ENCODE measurements at places on chromosomes 1 and 21.

- DNase-seq: no peak
These were observed 180.3 kb upstream of the RGS18 start for GRCh38 chr1:191977874-191978506.

GRCh38 chr1:87812871-87813577 is 484.3 kb downstream of the LMO4 start:
- DNase-seq: no peak

DNA sequence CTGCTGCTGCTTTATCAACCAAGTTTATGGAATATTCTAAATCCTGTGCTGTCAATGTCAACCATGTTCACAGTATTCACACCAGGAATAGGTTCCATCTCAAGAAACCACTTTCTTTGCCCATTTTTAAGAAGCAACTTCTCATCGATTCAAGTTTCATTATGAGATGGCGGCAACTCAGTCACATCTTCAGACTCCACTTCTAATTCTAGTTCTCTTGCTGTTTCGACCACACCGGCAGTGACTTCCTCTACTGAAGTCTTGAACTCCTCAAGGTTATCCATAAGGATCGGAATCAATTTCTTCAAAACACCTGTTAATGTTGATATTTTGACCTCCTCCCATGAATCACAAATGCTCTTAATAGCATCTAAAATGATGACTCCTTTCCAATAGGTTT is 39.7 kb upstream of the IFNLR1 start:
- DNase-seq: no peak

DNA sequence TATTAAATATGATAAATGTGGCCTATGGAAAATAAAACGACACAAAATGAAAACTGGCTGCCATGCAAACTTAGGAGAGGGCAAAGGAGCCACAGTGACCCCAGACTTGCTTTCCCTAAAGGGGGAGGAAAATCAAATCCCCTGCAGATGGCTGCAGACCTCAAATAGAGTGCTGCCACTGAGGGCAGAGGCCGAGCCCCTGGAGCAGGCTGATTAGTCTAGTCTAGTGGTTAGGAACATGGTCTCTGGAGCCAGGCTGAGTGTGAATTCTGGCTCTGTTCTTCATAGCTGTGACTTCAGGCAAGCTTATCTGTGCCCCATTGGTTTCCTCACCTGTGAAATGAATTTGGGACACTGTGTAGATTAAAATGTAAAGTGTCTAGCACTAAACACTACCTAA is 60.8 kb downstream of the ITPKB start:
- DNase-seq: no peak

- DNase-seq: peak; percentile 19
These were observed at the start of gene S100A1 for GRCh38 chr1:153627715-153628626. Gene S100A1 (plus strand): TSS chr1:153628434. CDS start chr1:153630522, 2,088 bp downstream.

GRCh38 chr21:23308741-23309140 is 2298.5 kb downstream of the MRPL39 start:
- no peak for DNase-seq

DNA sequence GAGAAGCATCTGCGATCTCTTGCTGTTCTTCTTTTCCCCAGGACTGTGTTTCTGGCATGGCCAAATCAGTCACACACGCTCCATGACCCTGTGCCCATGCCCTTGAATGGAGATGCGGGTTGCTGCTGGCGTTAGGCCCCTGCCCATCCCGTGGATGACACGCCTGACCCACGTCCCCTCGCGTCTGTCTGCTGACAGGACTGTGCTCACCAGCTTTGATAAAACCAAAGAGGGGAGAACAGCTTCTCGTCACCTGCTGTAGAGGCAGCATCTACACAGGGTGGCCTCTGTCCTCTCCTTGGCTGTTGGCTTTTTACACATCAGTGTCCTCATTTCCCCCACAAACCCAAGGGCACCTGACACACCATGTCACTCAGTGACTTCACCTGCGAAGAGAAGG is 6.9 kb downstream of the MT1HL1 start:
- no peak for DNase-seq

- peak; percentile 13 for DNase-seq
These were observed 33.3 kb upstream of the CFAP298 start for GRCh38 chr21:32645261-32646182.

- DNase-seq: no peak
These were observed 35.3 kb upstream of the ACTL8 start for GRCh38 chr1:17719874-17720273.

DNA sequence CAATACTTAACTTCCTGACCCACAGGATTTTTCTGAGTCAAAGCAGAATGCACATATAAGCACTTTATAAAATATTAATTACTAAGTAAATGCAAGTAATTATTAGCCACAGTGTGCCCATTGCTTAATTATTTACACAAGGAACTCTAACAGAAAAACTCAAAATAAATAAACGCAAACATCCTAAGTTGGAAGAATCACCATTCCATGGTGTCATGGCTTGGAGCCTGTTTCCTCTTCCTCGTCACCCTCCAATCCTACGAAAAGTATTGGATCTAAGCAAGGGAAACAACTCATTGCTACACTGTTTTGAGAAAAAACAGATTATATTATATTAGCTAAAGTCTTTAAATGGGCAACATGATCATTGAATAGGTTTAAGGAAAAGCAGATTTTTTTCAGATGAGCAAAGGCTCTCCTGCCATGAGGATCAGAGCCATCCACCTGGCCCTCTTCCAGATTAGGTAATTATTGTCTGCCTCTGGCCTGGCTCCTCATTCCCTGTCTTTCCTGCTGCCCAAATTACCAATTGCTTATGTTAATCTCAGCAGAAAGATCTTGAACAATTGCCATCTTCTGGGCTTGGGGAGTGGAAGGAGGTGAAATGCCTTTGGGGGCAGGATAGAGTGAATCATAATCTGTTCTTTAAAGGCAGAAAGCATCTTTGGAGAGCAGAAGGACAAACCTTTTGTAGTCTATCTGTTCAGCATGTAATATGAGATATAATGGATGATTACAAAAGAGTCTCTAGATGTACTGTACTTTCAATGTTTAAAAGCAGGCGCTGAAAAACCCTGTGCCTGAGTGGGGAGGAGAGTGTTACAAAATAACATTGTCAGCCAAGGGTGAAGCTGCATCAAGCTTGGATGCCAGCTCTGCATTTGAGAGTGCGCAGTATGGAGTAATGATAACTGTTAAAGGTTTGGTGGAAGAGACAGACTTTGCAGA is 121.2 kb downstream of the DUSP10 start:
- no peak for DNase-seq

DNA sequence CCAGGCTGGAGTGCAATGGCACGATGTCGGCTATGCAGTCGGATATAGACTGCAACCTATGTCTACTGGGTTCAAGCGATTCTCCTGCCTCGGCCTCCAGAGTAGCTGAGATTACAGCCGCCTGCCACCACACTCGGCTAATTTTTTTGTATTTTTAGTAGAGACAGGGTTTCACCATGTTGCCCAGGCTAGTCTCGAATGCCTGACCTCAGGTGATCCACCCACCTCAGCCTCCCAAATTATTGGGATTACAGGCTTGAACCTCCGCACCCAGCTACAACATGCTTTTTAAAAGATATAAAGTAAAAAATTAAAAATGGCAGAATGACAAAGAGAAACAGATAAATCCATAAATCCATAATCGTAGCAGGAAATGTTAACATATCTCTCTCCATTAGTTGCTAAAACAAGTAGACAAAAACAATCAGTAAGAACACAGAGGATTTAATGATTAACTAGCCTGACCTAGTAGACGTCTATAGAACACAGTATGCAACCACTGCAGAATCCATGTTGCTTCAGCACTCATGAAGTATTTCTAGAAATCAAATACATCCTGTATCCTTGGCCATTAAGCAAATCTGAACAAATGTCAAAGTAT is 59.9 kb upstream of the SPOCD1 start:
- DNase-seq: no peak

- DNase-seq: no peak
These were observed 296.2 kb downstream of the NEGR1 start for GRCh38 chr1:71986160-71986559.

DNA sequence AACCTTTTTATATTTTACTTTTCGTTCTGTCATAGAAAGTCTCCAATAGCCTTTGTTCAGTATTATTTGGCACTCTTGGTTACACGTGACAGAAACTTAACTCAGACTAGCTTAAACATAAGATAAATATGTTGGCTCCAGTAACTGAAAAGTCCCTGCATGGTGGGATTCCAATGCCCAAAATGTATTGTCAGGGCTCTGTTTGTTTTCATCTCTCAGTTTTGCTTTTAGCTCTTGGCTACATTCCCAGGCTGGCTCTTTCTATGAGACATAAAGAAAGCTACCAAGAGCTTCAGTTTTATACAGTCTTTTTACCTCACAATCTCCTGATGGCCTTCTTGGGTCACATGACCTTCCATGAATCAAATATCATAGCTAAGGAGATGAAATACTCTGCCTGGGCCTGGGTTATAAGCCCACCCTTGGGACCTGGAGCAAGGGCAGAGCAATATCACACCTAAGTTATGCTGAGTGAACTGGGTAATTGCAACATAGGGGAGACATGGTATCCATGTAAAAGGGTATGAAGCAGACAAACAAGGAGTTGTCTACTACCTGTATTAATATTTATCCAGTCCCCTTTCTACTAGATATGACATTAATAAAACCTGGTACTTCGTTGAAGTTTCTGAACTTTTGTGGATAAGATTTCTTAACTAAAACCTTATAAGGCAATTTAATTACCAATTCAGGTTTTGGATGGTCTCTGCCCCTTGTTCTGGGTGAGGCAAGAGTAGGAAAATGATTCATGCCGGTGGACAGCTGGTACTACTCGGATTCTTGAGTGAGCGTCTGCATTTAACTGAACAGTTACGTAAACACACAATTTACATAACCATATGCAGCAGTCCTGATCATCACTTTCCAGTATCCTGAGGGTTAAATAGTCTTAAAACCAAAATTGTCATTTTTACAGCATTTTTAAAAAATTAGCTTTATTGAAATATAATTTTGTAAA is 442.3 kb downstream of the GPATCH2 start:
- DNase-seq: no peak

GRCh38 chr1:153155541-153155940 is 4.9 kb upstream of the SPRR2G start:
- no peak for DNase-seq

DNA sequence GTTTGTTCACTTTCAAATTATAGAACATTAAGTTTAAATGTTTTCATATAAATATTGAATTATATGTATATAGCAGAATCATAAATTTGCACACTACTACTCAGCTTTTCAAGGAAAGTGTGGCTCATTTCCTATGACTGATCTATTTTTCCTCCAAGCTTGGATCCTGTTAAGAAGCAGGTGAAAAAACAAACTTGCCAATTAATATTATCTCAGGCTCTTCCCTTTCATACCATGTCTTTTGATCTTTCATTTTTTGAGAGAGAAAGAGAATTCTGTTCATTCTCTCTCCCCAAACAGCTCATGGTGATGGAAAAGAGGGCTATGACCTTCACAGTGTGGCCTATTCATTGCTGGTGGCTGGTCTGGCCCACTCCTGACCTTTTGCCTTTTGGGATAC is 43.7 kb downstream of the SEC16B start:
- no peak for DNase-seq

GRCh38 chr1:22685591-22686059 is 25.0 kb upstream of the EPHB2 start:
- DNase-seq: no peak

DNA sequence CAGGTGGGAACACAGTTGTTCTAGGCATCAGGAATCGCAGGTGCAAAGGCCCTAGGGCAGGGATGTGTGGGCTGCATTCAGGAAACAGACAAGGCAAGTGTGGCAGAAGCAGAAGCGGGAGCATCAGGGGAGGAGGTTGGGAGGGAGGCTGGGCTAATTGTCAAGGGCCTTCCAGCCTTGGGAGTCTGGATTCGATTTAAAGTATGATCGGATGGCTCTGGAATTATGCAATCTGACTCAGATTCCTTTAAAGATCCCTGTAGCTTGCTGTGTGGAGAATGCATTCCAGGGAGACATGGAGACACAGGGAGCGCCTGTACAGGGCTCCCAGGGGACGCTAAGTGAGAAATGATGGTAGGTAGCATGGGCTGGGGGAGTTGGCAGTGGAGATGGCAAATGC is 86.5 kb downstream of the LACTBL1 start:
- no peak for DNase-seq

DNA sequence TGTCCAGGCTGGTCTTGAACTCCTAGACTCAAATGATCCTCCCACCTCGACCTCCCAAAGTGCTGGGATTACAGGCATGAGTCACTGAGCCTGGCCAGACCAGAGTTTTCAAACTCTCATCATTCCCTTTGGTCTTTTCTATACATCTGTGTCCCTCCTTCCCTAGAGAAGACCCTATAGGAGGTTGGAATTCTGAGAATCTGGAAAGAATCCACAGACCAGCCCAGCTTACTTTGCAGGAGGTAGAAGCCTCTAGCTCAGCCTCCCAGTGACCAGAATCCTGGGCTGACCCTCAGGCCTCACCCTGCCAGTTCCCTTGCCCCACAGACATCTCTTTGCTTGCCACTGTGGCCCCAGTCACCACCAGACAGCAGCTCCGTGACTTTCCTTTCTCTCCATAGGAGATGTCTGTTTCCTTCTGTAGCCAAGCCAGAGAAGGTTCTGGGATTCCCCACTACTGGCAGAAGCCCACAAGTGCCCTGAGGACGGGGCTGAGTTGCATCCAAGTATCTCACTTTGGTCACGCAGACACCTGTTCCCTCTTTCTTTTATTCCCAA is 34.7 kb upstream of the KHDRBS1 start:
- DNase-seq: no peak

GRCh38 chr1:44210595-44210994 is 2.7 kb upstream of the DMAP1 start:
- no peak for DNase-seq

All from erythroblast (primary cell).